GM03348 (cell line): ENCODE measurements at places on chromosomes 3 and 15.

- no peak for DNase-seq
These were observed 9.3 kb downstream of the RBPMS2 start for GRCh38 chr15:64766058-64766457.

GRCh38 chr15:99564221-99565048 is 1.3 kb upstream of the MEF2A start:
- DNase-seq: peak; percentile 43

DNA sequence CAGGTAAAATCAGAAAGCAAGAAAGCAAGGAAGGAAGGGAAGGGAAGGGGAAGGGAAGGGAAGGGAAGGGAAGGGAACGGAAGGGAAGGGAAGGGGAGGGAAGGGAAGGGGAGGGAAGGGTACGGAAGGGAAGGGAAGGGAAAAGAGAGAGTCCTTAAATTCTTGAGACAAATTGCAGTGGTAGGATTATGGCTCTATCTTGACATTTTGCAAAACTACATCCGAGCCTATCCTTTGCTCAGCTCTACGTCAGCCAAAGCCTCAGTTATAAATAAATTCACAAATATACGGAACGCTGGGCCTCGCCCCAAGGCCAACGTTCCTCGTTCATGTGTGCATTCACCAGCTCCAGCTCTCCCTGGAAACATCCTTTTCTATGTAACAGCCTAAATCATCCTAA is 25.5 kb upstream of the HES1 start:
- no peak for DNase-seq

GRCh38 chr15:77869021-77869895 is 208.3 kb downstream of the TBC1D2B start:
- DNase-seq: no peak

- peak; percentile 24 for DNase-seq
These were observed 6.7 kb downstream of the VGLL3 start for GRCh38 chr3:86984271-86984670.

- DNase-seq: peak; percentile 16
These were observed 537.8 kb downstream of the OTOL1 start for GRCh38 chr3:162034368-162034767.

- DNase-seq: no peak
These were observed 24.2 kb upstream of the SLC41A3 start for GRCh38 chr3:126107957-126108675.

DNA sequence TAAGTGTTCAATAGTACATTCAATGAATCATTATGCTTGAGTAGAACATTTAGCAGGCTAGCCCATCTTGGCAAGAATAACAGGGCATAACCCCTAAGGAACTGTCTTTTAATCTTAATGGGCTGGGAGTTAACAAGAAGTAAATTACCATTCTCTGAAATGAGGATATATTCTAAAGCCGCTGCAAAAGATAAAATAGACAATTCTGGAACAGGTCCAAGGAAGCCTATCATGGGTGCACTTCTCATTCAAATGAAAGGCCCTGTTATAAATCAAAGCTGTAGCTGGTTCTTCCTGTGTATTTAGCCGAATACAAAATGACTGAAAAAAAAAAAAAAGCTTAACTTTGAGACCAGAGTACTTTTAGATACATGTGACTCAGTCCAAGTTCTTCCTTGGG is 15.6 kb downstream of the MTHFS start:
- no peak for DNase-seq

GRCh38 chr3:66996696-66997095 is 1.4 kb upstream of the KBTBD8 start:
- no peak for DNase-seq

DNA sequence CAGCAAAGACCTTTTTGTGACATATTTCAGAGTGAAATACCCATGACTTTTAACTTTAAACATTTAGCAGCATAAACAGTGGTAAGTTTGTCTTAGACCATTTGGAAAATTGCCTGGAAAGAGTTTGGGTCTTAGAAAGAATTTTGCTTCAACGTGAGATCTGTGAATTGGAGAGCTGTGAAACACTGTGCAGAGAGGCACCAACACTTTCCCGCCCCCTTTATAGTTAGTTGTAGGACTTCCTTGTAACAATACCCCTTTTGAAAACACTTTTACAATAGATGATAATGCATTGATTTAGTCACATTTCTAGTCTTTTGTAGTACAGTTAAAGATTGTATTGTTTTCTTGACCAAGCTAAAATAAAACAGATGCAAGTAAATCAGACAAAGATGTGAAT is 43.5 kb upstream of the MBNL1 start:
- DNase-seq: no peak

DNA sequence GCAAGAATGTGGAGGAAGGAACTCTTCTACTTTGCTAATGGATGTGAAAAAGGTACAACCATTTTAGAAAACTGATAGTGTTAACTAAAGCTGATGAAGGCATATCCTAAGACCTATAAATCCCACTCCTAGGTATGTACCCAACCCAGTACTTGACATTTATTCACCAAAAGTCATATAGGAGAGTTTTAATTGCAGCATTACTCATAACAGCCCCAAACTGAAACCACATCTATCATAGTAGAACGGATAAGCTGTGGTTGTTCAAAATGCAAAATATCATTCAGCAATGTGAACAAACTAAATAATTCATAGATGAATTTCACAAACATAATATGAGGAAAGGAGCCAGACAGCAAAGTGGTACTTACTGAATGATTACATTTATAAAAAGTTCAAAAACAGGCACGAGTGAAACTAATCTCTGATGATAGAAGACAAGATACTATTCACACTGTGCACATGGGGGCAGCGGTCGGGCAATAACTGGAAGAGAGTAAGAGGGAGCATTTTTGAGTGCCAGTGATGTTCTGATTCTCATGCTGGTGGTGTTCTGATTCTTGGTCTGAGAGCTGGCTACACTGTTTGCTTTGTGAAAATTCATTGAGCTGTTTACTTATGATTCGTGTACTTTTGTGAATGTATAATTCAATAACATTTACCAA is 34.3 kb downstream of the GOLIM4 start:
- no peak for DNase-seq

DNA sequence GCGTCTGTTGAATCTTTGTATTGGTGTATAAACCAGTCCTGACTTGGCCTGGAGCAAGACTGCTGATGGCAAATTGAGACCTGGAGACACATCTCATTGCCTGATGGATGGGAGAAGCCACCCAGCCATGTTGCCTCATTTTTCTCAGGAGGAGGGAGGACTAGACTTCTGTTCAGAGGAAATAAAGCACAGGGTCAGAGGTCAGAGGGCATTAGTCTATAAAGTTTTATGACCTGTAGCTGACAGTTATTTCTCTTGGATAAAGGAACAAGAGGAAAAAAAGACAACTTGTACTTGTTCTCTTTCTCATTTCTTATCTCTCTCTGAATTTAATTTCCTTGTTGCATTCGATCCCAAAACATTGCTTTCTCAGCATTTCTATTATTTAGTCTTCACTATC is 775.9 kb downstream of the SQOR start:
- no peak for DNase-seq

- peak; percentile 23 for DNase-seq
These were observed 180.2 kb downstream of the SLCO3A1 start for GRCh38 chr15:92033723-92034122.

DNA sequence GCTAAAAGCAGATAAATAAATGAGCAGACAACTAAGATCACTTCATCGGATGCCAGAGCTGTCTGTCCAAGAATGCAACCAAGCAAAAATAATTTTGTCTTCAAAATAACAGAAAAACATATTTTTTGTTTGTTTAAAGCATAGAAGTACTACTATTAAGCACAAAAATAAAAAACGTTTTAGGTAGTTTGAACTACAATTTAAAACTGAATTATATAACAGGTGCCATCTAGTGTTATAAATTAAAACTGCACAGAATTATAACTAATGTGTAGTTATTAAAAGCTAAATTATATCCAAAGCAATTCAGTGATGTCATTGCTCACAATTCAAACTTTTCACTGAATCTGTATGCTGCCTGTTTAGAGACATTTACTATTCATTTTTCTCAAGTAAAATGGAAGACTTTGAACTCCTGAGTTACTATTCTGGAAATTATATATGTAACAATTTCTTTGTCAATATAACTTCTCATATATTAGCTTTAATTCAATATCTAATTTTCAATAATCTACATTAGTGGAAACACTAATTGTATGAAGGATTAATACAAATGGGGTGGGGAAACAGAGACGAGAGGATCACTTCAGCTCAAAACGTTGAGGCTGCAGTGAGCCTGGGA is 29.5 kb downstream of the LINS1 start:
- DNase-seq: peak; percentile 36

DNA sequence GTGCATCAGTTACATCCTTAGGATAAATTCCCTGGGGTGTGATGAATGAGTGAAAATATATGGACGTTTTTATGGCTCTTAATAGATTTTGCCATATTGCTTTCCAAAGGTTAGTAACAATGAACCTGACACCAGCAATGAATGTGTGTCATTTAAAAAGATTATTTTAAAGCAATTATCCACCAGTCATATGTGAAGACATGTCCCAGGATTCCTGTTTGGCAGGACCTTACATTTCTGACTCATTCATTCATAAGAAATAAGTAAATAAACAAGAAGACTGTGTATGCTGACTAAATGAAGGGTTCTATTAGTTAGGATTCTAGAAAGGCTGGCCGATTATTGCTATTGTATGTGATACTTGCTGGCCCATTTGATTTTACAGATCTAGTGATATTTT is 201.5 kb downstream of the SOX2 start:
- DNase-seq: no peak

DNA sequence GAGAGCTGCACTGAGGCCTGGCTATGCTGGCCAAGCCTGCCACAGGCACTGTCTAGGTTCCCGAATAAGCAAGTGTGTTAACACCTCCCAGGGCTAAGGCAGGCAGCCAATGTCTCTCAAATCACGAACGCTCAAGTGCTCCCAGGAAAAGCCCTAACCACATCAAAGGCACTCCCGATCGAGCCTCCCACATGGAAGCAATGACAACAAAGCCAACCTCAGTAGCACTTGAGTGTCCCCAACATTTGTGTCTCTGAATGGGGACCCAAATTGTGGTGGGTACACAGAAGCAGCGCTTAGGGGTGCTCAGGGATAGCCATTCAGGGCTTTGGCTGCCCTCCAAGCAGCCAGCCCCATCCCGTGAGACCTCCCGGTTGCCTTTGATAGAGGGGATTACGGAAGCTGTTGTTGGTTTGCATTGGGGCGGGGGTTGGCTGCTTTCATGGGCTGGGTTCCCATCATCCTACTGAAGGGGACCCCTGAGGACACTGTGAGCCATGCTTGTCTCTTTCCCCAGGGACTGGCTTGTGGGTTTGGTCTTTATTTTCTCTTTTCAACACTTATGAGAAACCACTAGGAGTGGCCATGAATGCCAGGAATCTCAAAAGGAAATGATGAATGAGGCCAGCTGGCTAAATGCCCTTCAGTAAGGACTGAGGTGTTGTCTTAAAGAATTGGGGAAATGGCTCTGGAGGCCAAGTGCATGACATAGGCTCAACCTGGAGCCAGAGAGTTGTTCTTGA is 234.1 kb upstream of the FEZF2 start:
- peak; percentile 50 for DNase-seq

- DNase-seq: peak; percentile 76
These were observed 9.6 kb upstream of the PSMD2 start for GRCh38 chr3:184289426-184289938.

DNA sequence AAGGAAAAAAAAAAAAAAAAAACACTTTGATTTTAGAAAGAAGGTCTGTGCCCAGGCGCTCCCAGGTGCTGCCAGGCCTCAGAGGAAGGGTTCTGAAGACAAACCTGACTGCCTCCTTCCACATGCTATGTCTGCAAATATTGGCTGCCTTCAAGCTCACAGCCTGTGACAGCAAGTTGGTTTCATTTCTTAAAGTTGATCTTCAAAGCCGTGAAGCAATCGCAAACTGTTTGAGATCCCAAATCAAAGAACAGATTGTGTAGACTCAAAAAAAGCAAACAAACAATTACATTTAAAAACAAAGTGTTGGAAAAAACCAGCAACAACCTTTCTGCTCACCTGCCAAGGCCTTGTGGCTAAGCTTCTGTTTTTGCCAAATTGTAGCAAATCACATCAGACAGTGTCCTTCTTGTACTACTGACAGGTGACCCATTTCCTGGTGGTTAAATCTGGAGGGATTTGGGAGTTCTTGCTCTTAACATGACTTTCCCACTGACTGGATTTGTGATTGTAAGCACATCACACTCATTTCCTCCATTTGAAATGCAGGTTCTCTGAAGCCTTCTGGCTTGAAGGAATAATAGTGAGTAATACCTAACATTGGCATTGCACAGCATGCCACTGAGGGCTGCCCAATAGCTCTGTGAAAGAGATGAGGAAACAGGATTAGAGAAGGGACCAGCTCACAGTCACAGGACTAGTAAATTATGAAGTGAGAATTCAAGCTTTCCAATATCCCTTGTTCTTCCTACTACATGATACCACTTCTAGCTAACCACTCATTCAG is 502.4 kb downstream of the LPP start:
- peak; percentile 21 for DNase-seq

- DNase-seq: peak; percentile 47
These were observed 70.9 kb upstream of the TGFBR2 start for GRCh38 chr3:30535525-30535924.

- peak; percentile 9 for DNase-seq
These were observed 1.7 kb downstream of the SNTN start for GRCh38 chr3:63654211-63654610.

DNA sequence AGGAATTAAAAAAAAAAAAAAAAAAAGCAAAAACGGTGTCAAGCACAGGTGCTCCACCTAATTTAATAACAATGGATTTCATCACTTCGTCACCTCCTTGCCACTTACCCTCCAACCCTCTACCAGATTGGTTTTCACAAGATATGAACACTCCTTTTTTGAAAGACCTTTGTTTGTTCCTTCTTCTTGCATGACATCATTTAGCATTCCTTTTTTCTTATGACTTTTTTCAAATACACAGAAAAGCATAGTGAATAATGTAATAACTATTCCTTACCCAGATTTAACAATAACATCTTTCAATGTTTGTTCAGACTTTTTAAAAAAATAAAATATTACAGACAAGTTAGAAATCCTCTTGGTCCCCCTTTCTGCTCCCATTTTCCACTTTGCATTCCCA is 16.3 kb downstream of the COL6A6 start:
- DNase-seq: no peak

GRCh38 chr15:33142708-33143107 is 51.8 kb downstream of the FMN1 start:
- DNase-seq: no peak

- DNase-seq: peak; percentile 43
These were observed 603.7 kb upstream of the CFAP20DC start for GRCh38 chr3:59653405-59654122.

- peak; percentile 13 for DNase-seq
These were observed 1.3 kb downstream of the ARHGEF26 start for GRCh38 chr3:154122552-154122911.

- DNase-seq: no peak
These were observed 35.3 kb upstream of the SNRPN start for GRCh38 chr15:24919446-24919845.
